MCF 10A (cell line): ENCODE measurements at places on chromosomes 6 and 20. TPM values are rescaled to one million over a fixed set of nuclear protein-coding genes. Genes with fewer than 3 reads are reported as not detected.

Gene WFDC12
- not detected in 2 replicates for total RNA-seq

Gene PHACTR2
- total RNA-seq, result 30.0 and 34.4 TPM in 2 replicates

Gene MYH7B
- 0.07 and 0.27 TPM in 2 replicates for total RNA-seq

Gene SLC22A16
- not detected in 2 replicates for total RNA-seq

Gene B4GALT5
- 17.1 and 19.7 TPM in 2 replicates for total RNA-seq

Gene DSTN
- 217 and 280 TPM in 2 replicates for total RNA-seq

Gene VSX1
- total RNA-seq, result not detected in 2 replicates

Gene FYN
- 37.8 and 53.7 TPM in 2 replicates for total RNA-seq

Gene SPEF1
- total RNA-seq, result 0.32 TPM in 1 of 2 replicates, not detected in the other

Gene E2F1
- 1.4 and 3.7 TPM in 2 replicates for total RNA-seq
